ENCODE measurements at places on chromosomes 2 and 18.

GRCh38 chr18:43236921-43237320 lies 40.4 kb downstream of the SYT4 start:
- no peak for DNase-seq

GRCh38 chr2:223642506-223642905 lies 40.3 kb upstream of the SCG2 start:
- no peak for DNase-seq

DNA sequence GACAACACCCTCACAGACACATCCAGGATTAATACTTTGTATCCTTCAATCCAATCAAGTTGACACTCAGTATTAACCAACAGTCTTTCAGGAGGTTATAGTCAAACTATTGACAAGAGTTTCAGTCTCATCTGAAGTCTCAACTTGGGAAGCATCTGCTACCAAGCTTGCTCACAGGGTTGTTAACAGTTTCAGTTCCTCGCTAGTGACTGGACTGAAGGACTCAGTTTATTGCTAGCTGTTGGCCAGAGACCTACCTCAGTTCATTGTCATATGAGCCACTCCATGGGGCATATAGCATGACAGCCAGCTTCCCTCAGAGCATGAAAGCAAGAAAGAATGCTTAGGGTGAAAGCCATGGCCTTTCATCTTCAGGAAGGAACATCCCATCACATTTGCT lies 228.6 kb downstream of the EPHA4 start:
- DNase-seq = no peak

GRCh38 chr2:85998071-85998991 lies 107.4 kb downstream of the POLR1A start:
- DNase-seq = no peak

- no peak for DNase-seq
These were observed 528.4 kb upstream of the SPHKAP start for GRCh38 chr2:228709788-228710371.

DNA sequence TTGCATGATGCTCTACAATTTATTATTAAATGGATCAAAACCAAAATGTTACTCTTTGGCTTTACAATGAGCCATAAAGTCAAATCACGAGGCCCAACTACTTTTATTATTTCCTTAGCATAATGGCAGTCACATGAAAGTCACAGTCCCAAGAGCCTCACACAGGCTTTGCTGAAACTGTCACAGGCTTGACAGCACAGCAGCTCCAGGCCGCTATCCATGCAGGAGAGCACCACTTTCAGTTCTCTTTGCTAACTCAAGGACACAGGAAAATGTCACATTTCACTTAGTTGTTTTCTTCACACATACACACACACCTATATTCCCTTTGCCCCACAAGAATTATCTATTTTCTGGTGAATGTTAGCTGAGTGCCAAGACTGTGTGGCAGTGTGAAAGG lies 11.1 kb upstream of the MSGN1 start:
- no peak for DNase-seq

GRCh38 chr2:109129356-109129920 lies 433 bp downstream of the SH3RF3 start:
- no peak for DNase-seq

DNA sequence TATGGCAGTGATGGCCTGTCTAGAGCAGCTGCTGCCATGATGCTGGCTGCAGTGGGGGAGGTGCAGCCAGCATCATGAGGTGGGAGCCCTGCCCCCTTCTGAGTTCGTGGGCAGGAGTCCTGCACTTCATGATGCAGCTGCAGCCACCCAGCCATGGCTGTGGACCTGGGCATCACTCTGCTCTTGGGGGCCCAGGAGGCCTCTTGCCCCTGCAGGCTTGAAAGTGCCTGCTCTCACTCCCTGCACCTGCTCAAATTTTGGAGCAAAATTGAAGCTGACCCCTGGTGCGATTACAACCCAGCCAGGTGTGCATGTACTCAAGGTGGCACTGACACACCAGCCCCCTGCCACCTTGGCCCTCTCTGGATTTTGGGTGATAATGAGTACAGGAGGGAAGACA lies 712.9 kb downstream of the NUP35 start:
- no peak for DNase-seq

GRCh38 chr2:141063406-141063805 lies 1067.4 kb downstream of the LRP1B start:
- DNase-seq = no peak

- no peak for DNase-seq
These were observed 24.1 kb downstream of the TRABD2A start for GRCh38 chr2:84856787-84857186.

GRCh38 chr2:135212757-135213156 lies 160.7 kb downstream of the RAB3GAP1 start:
- DNase-seq = no peak

DNA sequence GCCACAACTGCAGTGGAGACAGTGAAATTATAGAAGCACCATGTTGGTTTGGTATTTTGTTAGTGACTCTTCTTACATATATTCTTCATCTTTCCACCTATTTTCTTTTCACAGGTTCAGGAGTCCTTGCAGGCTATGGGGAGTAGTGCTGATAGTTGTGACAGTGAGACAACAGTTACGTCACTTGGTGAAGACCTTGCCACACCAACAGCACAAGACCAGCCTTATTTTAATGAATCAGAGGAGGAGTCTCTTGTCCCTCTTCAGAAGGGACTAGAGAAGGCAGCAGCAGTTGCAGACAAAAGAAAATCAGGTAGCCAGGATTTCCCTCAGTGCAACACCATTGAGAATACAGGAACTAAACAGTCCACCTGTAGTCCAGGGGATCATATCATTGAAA lies 23.6 kb downstream of the ITPRID2 start:
- DNase-seq = no peak

DNA sequence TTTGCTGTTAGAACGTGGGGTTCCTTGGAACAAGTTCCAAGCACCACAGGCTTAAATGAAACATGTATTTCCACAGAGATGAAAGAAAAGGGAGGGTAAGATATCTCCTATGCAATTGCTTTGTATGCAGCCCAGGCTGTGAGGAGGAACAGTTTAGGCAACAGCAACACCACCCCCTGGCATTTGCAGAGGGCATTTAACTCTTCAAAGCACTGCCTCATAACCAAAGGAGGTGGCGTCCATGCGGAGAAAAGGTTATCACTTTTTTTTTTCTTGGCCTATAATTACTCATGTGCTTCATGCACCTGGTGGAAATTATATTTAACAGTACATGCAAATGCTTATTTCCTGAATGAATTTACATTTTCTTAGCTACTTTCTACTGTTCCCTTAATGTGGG lies 286.0 kb downstream of the LPIN1 start:
- no peak for DNase-seq

GRCh38 chr2:108270768-108271506 lies 17.8 kb upstream of the SULT1C2 start:
- DNase-seq = no peak
